ENCODE measurements at places on chromosomes 5 and 9.
A peak's percentile ranks its signal among the peaks of the same experiment; 100 is the strongest.

DNA sequence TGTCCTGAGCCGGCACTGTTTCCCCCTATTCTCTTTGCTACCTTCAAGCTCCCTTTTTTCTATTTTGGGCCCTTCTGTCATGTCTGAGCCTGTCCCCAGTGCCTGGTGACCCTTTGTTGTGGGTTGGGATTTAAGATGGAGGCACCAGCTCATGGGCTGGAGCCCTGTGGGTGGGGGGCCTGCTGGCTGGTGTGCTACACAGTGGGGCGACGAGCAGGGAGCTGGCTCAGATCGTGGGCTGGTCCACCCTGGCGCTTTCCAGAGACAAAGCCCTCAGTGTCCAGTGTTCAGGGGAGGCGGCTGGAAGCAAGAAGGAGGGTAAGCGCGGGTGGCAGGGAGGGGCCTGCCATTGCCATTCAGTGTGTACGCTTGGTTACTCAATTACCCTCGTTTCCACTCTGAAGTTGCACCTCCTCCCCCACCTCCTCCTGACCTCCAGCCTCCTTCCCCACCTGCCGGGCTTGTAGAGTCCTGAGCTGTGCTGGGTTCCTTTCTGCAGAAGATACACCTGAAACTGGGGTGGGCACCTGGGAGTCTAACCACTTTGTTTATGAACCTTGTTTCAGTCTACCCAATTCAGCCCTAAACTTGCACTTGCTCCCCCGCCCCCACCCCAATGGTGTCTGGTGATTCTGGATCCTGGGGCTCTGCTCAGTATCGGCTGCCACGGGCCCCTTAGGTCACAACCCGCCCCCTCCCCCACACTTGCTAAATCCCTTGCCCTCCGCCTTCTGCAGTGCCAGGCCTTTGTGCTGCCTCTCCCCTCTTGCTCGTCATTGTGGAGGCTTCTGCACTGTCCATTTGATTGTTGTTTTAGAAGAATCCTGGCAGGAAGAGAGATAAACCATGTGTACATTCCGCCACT lies 49.9 kb downstream of the MVB12B start:
- H3K36me3 ChIP-seq, result no peaks in the 10 kb centered on the region
- no peaks in the 10 kb centered on the region for H3K4me1 ChIP-seq
- no peak overlapping the region for H3K27ac ChIP-seq
- no peaks in the 10 kb centered on the region for H3K27me3 ChIP-seq
- no peak for DNase-seq

GRCh38 chr5:52840277-52841050 lies 52.7 kb downstream of the ITGA1 start:
- H3K4me3 ChIP-seq, result no peak overlapping the region
- DNase-seq, result no peak
- 0 out of 2 replicates have a peak, but pooled peaks cover 2% of the 10 kb centered on the region for H3K4me1 ChIP-seq
- H3K36me3 ChIP-seq, result no peaks in the 10 kb centered on the region
- H3K27ac ChIP-seq, result no peak overlapping the region
- H3K27me3 ChIP-seq, result no peaks in the 10 kb centered on the region

GRCh38 chr5:56833325-56833724 lies 18.0 kb downstream of the MAP3K1 start:
- DNase-seq, result peak; percentile 40
- no peak overlapping the region for H3K27ac ChIP-seq
- H3K36me3 ChIP-seq, result no peaks in the 10 kb centered on the region
- H3K4me3 ChIP-seq, result no peak overlapping the region

GRCh38 chr5:111627862-111628261 lies 115.5 kb upstream of the STARD4 start:
- H3K36me3 ChIP-seq, result no peaks in the 10 kb centered on the region
- H3K4me3 ChIP-seq, result no peak overlapping the region
- no peaks in the 10 kb centered on the region for H3K4me1 ChIP-seq
- no peaks in the 10 kb centered on the region for H3K27me3 ChIP-seq
- DNase-seq, result no peak
- no peak overlapping the region for H3K27ac ChIP-seq

DNA sequence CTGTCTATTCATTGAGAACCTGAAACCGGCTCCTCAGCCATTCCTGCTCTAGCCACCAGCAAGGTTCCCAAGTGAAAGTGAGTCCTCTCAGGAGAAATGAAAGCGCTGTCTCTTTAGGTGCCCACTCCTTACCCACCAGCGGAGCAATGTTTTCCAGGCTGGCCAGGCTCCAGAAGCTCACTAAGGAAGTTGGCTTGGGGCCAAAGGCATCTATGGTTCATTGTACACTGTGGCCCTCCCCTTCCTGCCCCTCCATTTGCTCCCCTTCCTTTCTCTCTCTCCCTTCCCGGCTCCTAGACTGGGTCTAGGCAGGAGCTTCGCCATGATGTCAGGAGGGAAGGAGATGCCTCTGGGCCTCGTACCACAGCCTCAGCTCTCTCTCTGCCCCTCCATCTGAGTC lies 1.1 kb upstream of the GABRP start:
- no peaks in the 10 kb centered on the region for H3K36me3 ChIP-seq
- H3K27me3 ChIP-seq, result no peaks in the 10 kb centered on the region
- H3K4me3 ChIP-seq, result no peak overlapping the region
- no peak for DNase-seq
- peaks cover 14% of the 10 kb centered on the region for H3K4me1 ChIP-seq
- H3K27ac ChIP-seq, result no peak overlapping the region

- no peak overlapping the region for H3K27ac ChIP-seq
- no peak overlapping the region for H3K4me3 ChIP-seq
- H3K27me3 ChIP-seq, result no peaks in the 10 kb centered on the region
- no peaks in the 10 kb centered on the region for H3K36me3 ChIP-seq
- no peak for DNase-seq
Observed at GRCh38 chr5:81167078-81167477, 66.0 kb upstream of the CKMT2 start.

GRCh38 chr5:74177961-74178360 lies 462.6 kb downstream of the ENC1 start:
- no peaks in the 10 kb centered on the region for H3K4me1 ChIP-seq
- H3K36me3 ChIP-seq, result no peaks in the 10 kb centered on the region
- H3K4me3 ChIP-seq, result no peak overlapping the region
- no peak for DNase-seq
